Common myeloid progenitor, CD34-positive (primary cell): ENCODE measurements at places on chromosomes 5 and 9.

GRCh38 chr9:94068257-94068656 is 16.0 kb upstream of the PTPDC1 start:
- DNase-seq: peak; percentile 26

- no peak for DNase-seq
These were observed 44.1 kb upstream of the ACO1 start for GRCh38 chr9:32340361-32340760.

DNA sequence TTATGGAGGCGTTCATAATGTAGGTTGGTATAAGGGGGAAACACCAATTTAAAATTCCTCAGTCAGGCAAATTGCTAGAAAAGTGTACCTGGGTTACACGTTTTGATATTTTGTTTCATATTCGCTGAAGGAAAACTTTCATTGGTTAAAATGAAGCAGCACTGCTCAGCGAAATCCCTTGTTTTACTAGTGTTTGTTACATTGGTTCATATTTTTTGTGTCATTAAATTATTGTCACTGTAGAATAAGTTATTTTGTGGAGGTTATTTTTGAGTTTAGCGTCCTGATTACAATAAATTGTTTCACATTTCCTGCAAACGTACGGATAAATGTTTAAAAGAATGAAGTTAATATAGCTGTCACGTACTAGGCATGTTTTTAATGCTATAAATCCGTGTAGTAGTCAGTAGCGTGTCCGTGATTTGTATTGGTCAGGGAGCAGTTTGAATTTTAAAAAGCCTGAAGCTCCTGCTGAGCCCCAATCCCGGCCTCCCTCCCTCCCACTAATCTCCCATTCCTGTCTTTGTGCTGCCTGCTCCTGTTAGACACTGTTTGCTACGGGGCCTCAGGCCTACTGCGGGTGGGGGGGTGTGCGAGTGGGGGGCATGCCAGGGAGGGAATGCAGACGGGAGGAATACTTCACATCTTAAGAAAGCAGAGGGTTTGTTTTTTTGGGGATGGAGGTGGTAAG is 2.0 kb downstream of the NIPBL start:
- DNase-seq: no peak

GRCh38 chr9:132348676-132349075 is 6.1 kb downstream of the SETX start:
- no peak for DNase-seq
